ENCODE measurements at places on chromosomes 7 and 10.

- DNase-seq, result no peak
Measured at GRCh38 chr7:156148547-156148946, 336.3 kb upstream of the SHH start.

- no peak for DNase-seq
Measured at GRCh38 chr7:137196648-137197047, 146.9 kb downstream of the PTN start.

DNA sequence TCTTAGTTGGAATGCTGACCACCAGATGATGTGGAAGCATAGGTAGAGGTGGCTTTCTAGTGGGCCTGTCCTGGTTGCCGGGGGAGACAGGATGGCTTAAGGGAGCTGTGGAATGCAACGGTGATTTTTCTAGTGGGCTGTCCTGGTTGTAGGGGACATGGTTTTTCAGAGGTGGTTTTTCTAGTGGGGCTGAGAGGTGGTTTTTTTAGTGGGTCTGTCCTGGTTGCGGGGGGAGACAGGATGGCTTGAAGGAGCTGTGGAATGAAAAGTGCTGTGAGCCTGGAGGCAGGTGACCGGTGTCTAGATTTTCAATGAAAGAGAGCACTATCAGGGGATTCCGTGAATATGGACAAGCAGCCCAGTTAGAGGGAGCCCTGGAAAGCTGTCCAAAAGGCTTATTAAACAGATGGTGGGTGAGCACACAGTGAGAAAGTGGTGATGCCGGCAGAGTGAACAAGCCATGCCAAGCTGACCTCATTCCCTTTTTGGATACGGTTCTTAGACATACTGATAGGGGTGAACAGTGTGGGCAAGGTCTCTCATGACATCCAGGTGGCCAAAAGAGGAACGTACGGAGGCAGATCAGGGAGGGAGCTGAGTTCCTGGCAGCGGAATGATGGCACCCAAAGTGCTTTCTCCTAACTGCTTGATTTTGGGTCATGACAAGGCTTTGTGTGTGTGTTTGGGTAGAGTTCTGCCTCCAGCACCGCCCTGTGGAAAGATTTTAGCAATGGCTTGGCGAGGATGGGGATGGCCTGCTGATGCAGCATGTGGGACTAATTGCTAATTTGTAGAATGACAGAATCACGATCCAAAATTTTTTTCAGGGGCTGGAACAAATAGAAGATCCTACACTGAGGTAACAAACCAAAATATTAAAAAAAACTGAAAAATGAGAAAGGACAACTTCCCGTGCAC lies 126.6 kb downstream of the TMEM178B start:
- no peak for DNase-seq

GRCh38 chr7:154843670-154844237 lies 159.2 kb downstream of the PAXIP1 start:
- DNase-seq, result no peak

GRCh38 chr10:59077855-59078254 lies 98.6 kb upstream of the PHYHIPL start:
- DNase-seq, result no peak

GRCh38 chr10:78729800-78730199 lies 339.0 kb upstream of the ZMIZ1 start:
- DNase-seq, result no peak

GRCh38 chr7:41795276-41795833 lies 92.5 kb upstream of the INHBA start:
- no peak for DNase-seq

DNA sequence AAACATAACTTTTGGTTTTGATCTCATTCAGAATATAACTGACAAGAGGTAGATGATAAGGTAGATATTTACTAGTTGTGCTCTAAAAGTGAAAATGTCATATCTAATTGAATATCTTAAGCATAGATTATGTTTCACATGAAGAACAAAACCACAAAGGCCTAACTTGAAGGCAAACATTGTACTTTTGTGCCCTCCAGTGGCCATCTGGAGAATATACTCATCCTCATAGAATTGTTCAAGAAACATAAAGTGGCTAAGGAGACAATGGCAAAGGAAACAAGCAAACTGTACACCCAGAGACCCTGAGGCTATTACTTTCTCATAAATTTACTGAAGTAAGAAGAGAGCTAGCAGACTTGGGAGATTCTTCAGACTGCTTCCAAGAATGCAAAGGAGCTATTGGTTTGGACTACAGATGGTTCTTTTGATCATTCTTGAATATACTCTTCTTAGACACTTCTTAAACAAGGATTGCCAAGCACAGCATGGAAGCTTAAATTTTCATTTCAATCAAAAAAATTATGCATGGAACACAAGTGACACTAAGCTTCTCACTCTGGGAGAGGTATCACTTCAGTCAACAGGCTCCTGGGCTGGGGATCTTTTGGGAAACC lies 98.2 kb upstream of the DKK1 start:
- DNase-seq, result no peak
